ENCODE measurements at places on chromosomes 7 and 10.

DNA sequence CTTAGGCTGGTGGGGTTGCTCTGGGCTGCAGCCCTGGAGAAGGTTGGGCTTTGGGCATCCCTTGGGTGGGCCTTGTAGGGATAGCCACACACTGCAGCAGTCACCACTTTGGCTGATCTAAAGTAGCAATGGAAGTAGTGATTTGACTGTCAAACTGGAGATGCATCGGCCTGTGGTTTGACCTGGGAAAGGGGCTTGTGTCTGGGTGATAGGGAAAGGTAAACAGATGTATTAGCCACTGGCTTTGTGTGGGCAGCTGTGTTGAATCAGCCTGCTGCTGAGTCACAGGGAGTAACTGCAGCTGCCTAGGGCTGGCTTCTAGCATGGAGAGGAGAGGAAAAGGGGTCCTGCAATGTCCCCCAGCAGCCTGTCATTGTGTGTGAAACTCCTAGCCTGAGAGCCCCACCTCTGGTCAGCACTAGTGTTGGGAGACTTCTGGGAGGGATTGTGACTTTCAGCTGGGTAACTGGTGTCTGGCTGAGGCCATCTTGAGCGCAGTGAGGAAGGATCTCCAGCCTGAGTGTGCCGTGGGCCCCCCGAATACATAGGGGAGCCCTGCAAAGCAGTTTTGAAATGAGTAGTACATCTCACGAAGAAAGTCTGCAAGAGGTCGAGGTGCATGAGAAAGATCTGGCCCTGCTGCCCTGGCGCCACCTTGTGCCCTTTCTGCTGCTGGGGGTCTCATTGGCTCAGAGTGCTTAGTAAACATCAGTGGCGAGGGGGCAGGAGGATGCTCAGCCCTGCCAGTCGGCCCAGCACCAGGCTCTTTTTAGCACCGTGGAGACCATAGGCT, 117.3 kb downstream of the FANK1 start:
- H3K4me1 ChIP-seq: peaks cover 5% of the 10 kb centered on the region
- no peak for DNase-seq
- H3K4me3 ChIP-seq: no peak overlapping the region
- H3K27ac ChIP-seq: no peak overlapping the region

DNA sequence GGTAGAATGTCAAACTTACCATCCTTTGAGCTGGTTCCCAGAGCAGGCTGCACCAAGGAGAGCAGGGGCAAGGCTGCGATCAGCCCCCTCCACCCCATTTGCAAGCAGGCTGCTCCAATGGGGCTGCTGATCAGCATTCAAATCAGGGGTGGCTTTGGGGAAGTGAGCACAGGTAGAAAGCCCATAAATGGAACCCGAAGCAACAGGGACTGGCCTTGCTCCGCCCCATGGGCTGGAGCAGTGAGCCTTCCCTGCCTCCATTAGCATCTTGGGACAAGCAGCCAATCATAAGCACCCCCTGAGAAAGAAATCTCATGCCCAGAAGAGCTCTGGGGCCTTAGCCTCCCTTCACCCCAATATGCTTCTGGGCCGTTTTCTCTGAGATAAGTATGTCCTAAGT, 4.0 kb upstream of the PKD1L1 start:
- no peak overlapping the region for H3K27ac ChIP-seq
- no peak for DNase-seq
- no peak overlapping the region for H3K4me3 ChIP-seq
- no peaks in the 10 kb centered on the region for H3K27me3 ChIP-seq
- H3K4me1 ChIP-seq: peaks cover 15% of the 10 kb centered on the region

DNA sequence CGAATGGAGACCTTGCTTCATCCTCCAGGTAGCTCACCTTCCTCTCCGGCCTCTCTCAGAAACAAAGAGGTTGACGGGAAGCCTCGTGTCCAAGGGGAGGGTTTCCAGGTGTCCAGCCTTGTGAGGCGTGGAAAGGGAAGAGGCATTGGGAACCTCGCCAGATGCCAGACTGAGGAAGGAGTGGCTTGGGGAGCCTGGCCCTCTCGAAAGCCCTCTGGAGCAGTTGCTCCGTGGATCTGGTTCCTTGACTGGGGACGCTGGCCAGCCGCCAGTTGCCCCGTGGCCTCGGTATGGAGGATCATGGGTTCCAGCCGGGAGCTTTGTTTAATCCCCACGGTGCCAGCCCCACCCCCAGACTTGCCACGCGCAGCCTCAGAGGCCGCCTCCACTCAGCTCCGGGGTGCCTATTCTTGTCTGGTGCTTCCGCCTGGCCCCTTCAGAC, 30.3 kb upstream of the SUN1 start:
- H3K27ac ChIP-seq: peak overlapping the region; percentile 74
- H3K4me3 ChIP-seq: no peak overlapping the region
- peak; percentile 72 for DNase-seq

DNA sequence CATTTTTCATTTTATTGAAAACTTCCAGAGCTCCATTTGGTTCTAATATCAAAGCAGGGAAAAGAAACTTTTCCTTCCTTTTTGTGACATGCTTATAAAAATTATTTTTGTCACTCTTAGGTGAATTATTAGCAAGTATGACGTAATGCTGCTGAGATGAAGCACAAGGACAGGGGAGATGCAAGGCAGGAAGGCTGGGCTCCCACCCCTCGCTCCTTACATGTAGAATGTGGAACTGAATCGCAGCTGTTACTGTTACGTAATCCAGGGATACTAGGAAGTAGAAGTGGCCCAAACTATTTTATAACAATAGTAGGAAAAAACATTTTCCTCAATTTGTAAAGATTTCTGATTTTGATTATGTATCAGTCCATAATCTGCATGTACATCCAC, 17.1 kb upstream of the GTPBP4 start:
- no peak overlapping the region for H3K27ac ChIP-seq
- DNase-seq: peak; percentile 78
- peaks cover 4% of the 10 kb centered on the region for H3K27me3 ChIP-seq
- no peaks in the 10 kb centered on the region for H3K36me3 ChIP-seq
- no peak overlapping the region for H3K4me3 ChIP-seq

GRCh38 chr10:21379143-21379542, 146.3 kb downstream of the SKIDA1 start:
- H3K4me1 ChIP-seq: no peaks in the 10 kb centered on the region
- H3K27me3 ChIP-seq: no peaks in the 10 kb centered on the region
- H3K36me3 ChIP-seq: no peaks in the 10 kb centered on the region
- no peak overlapping the region for H3K4me3 ChIP-seq
- no peak for DNase-seq

GRCh38 chr7:101854084-101854865, 36.8 kb downstream of the CUX1 start:
- no peak for DNase-seq
- H3K27me3 ChIP-seq: no peaks in the 10 kb centered on the region
- peaks cover 27% of the 10 kb centered on the region for H3K4me1 ChIP-seq
- no peak overlapping the region for H3K4me3 ChIP-seq
- no peak overlapping the region for H3K27ac ChIP-seq

- no peaks in the 10 kb centered on the region for H3K36me3 ChIP-seq
- no peak overlapping the region for H3K27ac ChIP-seq
- no peak for DNase-seq
- H3K4me1 ChIP-seq: no peaks in the 10 kb centered on the region
Measured at GRCh38 chr10:121567569-121567968, 30.7 kb downstream of the FGFR2 start.

DNA sequence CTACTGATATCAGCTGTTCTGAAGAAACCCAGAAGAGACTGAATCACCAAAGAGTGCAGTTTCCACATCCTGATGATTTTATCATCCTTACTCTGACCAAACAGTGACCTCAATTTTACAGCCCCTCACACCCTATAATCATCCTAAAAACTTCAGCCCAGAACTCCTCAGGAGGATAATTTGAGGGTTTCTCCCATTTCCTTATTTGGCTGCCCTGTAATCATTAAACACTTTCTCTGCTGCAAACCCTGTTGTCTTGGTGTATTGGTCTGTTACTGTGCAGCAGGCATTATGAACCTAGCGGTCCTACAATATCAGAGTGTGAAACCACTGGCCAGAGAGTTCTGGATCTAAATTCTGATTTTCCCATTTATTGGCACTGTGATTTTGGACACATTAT, 141.7 kb downstream of the PCLO start:
- no peak overlapping the region for H3K4me3 ChIP-seq
- no peaks in the 10 kb centered on the region for H3K27me3 ChIP-seq
- DNase-seq: no peak

GRCh38 chr7:106464651-106465050, 179.9 kb upstream of the NAMPT start:
- no peaks in the 10 kb centered on the region for H3K4me1 ChIP-seq
- H3K27ac ChIP-seq: no peak overlapping the region
- H3K36me3 ChIP-seq: no peaks in the 10 kb centered on the region
- H3K27me3 ChIP-seq: no peaks in the 10 kb centered on the region
- no peak for DNase-seq

GRCh38 chr10:44388641-44389040, 3.7 kb upstream of the CXCL12 start:
- H3K4me1 ChIP-seq: peaks cover 25% of the 10 kb centered on the region
- no peak overlapping the region for H3K4me3 ChIP-seq
- no peak for DNase-seq
- no peak overlapping the region for H3K27ac ChIP-seq

GRCh38 chr10:125739994-125740679, 20.6 kb downstream of the EDRF1 start:
- no peak overlapping the region for H3K27ac ChIP-seq
- H3K4me3 ChIP-seq: no peak overlapping the region
- H3K27me3 ChIP-seq: no peaks in the 10 kb centered on the region
- no peaks in the 10 kb centered on the region for H3K4me1 ChIP-seq
- H3K36me3 ChIP-seq: peaks cover 59% of the 10 kb centered on the region

- no peak overlapping the region for H3K27ac ChIP-seq
- H3K27me3 ChIP-seq: no peaks in the 10 kb centered on the region
- no peak for DNase-seq
- H3K36me3 ChIP-seq: peaks cover 27% of the 10 kb centered on the region
- H3K4me3 ChIP-seq: no peak overlapping the region
- no peaks in the 10 kb centered on the region for H3K4me1 ChIP-seq
Measured at GRCh38 chr10:92452313-92452712, 121.6 kb downstream of the IDE start.

DNA sequence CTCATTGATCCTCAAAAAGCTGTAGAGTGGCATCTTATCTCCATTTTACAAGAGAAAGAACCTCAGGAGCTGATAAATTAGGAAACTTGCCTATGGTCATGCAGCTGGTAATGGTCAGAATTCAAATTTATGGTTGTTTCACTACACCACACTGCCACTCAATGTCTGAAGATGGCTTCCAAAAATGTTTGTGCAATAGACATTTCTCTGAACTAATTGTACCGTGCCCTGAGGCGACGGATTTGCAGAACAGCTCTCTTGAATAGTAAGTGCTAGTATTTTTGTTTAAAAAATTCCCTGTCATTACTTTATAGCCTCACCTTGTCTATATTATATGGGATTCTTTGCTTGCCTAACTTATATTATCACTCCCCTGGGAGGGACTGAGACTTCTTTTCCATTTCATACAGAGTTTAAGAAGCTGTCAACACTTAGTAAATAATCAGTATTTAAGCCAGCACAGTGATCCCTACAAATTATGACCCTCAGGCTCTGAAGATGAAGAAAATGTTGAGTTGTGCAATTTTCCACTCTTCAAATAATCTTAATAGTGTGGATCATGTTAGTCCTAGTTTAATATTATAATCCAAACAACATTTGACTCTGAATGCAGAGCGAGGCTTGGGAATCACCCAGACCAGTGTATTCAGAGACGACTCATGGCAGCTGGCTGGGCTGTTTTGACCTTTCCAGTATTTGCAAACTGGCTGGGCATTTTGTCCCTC, 346.6 kb downstream of the PTEN start:
- H3K27ac ChIP-seq: no peak overlapping the region
- peaks cover 2% of the 10 kb centered on the region for H3K27me3 ChIP-seq
- H3K36me3 ChIP-seq: no peaks in the 10 kb centered on the region
- H3K4me1 ChIP-seq: peaks cover 3% of the 10 kb centered on the region
- DNase-seq: peak; percentile 58
- H3K4me3 ChIP-seq: no peak overlapping the region

GRCh38 chr10:86655596-86655995, 1.2 kb downstream of the OPN4 start:
- H3K27ac ChIP-seq: no peak overlapping the region
- H3K4me1 ChIP-seq: peaks cover 34% of the 10 kb centered on the region
- no peak for DNase-seq
- no peaks in the 10 kb centered on the region for H3K36me3 ChIP-seq

GRCh38 chr10:103859161-103860086, 4.0 kb upstream of the SH3PXD2A start:
- H3K4me3 ChIP-seq: no peak overlapping the region
- peak; percentile 85 for DNase-seq
- H3K36me3 ChIP-seq: no peaks in the 10 kb centered on the region
- no peaks in the 10 kb centered on the region for H3K27me3 ChIP-seq

GRCh38 chr7:148983200-148984146, 44.8 kb downstream of the PDIA4 start:
- peaks cover 15% of the 10 kb centered on the region for H3K4me1 ChIP-seq
- H3K27me3 ChIP-seq: no peaks in the 10 kb centered on the region
- peak overlapping the region; percentile 59 for H3K27ac ChIP-seq
- H3K4me3 ChIP-seq: peak overlapping the region; percentile 68
- H3K36me3 ChIP-seq: no peaks in the 10 kb centered on the region
- DNase-seq: peak; percentile 84

GRCh38 chr7:20240080-20240926, 23.1 kb upstream of the MACC1 start:
- no peaks in the 10 kb centered on the region for H3K4me1 ChIP-seq
- no peaks in the 10 kb centered on the region for H3K36me3 ChIP-seq
- H3K27me3 ChIP-seq: no peaks in the 10 kb centered on the region
- no peak for DNase-seq
- H3K27ac ChIP-seq: no peak overlapping the region

- H3K4me3 ChIP-seq: no peak overlapping the region
- peaks cover 4% of the 10 kb centered on the region for H3K27me3 ChIP-seq
- DNase-seq: no peak
- H3K36me3 ChIP-seq: no peaks in the 10 kb centered on the region
- H3K27ac ChIP-seq: no peak overlapping the region
Measured at GRCh38 chr10:101182936-101183335, 46.3 kb downstream of the LBX1 start.

GRCh38 chr10:60663850-60664249, 114.4 kb upstream of the CDK1 start:
- no peaks in the 10 kb centered on the region for H3K27me3 ChIP-seq
- no peaks in the 10 kb centered on the region for H3K36me3 ChIP-seq
- DNase-seq: no peak

DNA sequence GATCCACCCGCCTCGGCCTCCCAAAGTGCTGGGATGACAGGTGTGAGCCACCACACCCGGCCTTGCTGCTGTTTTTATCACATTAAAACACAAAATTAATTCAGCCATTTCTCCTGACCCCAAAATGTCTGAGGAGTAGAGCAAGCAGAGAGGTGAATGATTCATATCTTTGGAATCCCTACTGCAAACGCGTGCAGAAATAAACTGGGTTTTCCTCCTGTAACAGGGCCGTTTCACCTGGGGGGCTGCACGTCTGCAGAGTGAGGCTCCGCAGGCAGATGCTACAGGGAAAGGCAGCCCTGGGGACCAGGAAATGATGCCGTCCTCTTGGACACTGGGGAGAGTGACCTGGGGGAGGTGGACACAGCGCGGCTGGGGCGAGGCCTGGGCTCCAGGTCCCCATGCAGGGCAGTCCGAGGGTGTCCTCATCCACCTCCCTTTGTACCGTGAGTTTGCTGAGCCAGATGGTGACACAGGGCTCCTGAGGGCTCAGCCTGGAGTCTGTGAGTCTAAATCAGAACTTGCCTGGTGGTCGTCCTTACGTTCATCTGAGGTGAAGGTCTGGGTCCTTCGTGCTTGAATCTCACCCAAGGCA, 41.9 kb downstream of the PDGFA start:
- H3K4me1 ChIP-seq: peaks cover 11% of the 10 kb centered on the region
- peaks cover 27% of the 10 kb centered on the region for H3K27me3 ChIP-seq
- H3K27ac ChIP-seq: no peak overlapping the region
- no peak for DNase-seq

Data from muscle of leg (tissue), 16 donors.